ENCODE measurements at places on chromosomes 3 and 15.
A peak's percentile ranks its signal among the peaks of the same experiment; 100 is the strongest.

DNA sequence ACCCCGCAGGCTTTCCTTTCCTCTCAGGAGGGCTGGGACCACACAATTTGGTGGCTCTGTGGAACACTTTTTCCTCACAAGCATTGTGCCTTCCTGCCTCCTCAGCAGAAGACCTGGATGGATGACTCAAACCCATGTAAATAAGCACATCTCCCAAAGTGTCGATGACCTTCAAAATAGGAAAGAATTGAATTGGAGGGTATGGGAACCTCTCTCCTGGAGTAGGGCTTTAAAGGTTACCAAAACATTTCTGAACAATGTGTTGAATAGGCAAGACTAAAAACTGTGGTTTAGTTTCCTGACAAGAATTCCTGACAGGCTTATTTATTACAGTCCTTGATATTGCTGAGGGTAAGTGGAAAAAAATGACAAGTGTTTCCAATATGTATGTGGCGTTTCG lies 118.2 kb downstream of the ALDH1A2 start:
- no peak for DNase-seq

- DNase-seq: no peak
These were observed 59.1 kb upstream of the SPRED1 start for GRCh38 chr15:38193496-38193895.

DNA sequence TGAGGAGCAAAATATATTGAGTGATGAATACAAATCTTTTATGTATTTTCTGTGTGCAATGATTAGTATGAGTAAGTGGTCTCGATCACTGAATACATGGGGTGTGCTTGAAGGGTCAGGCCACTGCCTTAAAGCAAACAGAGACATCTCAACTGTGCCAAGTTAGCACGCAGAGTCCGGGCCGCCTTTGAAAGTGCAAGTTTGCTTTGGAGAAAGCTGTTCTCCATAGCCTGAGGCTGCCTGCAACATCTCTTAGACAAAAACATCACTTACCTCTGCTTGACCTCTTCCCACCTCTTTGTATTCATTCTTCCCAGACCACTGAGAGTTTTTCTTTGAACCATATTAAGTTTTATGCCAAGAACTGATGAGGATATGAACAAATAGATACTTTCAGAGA lies 267.0 kb downstream of the ZBTB20 start:
- DNase-seq: no peak

DNA sequence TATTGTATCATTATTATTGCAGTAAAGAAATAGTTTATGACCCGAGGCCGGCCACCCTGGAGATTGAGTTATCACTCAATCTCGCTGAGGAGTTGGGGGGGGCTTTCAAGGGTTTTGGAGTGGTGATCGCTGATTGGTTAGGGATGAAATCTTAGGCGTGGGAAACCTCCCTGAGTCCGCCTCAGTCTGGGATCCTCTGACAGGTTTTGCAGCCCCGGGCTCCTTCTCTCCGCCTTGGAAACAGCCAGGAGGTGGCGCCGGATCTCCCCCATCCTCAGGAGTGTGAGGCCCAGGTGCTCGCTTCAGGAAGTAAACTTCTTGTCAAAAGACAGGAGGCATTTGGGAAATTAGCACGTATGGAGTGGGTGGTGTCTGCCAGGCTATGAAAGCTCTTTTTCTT lies 41.1 kb upstream of the SEC61A1 start:
- no peak for DNase-seq

DNA sequence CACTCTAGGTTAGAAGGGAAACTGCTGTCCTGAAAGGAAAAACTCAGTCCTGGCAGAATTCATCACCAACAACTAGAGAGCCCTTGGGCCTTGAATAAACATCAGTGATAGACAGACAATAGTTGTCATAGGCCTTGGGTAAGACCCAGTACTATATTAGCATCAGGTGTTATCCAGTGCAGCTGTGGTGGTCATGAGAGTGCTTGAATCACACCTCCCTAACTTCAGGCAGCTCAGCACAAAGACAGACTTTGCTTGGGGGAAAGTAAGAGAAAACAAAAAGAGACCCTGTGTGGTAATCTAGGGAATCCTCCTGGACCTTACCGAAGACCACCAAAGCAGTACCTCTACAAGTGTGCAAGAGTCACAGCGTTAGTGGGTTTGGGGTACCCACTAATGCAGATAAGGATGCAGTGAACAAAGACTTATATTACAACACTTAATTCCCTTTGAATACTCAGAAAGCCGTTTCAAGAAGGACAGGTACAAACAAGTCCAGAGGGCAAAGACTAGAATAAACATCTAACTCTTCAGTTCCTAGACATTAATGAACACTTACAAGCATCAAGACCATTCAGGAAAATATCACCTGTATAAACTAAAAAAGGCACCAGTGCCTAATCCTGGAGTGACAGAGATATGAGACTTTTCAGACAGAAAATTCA lies 332.3 kb upstream of the EPHA3 start:
- DNase-seq: no peak

GRCh38 chr3:162978136-162978535 lies 1481.5 kb downstream of the OTOL1 start:
- DNase-seq: no peak

- DNase-seq: no peak
These were observed 14.4 kb downstream of the SNAPC5 start for GRCh38 chr15:66483131-66483566.

- DNase-seq: no peak
These were observed 94.5 kb downstream of the SEC22A start for GRCh38 chr3:123296261-123296660.

- DNase-seq: no peak
These were observed 115.6 kb downstream of the CHDH start for GRCh38 chr3:53730576-53730975.

- DNase-seq: no peak
These were observed 28.5 kb downstream of the TBC1D23 start for GRCh38 chr3:100289339-100289738.

GRCh38 chr3:134480546-134480945 lies 5.2 kb downstream of the ANAPC13 start:
- DNase-seq: no peak

- DNase-seq: peak; percentile 79
These were observed 3.9 kb upstream of the DNASE1L3 start for GRCh38 chr3:58214484-58215316.

DNA sequence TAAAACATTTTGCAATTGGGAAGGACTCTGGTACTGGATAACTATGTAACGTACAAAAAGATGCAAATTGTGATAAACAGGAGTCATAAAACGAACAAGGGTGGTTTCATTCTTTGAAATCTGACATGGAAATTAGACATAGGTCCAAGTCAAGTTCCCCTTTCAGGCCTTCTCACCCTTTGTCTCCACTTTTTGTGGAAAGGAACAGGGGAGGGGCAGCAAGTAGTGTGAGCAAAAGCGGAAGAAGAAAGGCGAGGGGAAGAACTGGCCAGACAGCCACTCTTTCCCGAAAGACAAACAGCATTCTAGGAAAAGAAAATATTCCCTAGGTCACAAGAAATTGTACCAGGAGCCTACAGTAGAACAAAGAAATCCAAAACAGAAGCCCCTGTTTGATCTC lies 52.6 kb downstream of the MCF2L2 start:
- no peak for DNase-seq

DNA sequence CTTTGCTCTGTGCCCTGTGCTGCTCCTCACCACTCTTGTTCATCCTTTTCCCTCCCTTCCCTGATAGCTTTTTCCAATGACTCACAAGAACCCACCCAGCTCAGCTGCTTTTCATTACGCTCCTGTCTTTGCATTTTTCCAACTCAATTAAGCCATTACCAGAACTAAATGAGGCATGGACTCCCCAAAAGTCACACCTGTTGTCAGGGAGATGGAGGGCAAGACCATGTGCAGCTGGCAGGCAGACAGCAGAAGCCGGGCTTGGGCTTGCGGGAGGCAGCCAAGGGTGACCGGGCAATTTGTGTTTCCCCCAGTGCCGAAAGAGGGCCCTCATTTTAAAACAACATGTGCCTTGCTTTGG lies 64.3 kb downstream of the CASR start:
- peak; percentile 60 for DNase-seq

DNA sequence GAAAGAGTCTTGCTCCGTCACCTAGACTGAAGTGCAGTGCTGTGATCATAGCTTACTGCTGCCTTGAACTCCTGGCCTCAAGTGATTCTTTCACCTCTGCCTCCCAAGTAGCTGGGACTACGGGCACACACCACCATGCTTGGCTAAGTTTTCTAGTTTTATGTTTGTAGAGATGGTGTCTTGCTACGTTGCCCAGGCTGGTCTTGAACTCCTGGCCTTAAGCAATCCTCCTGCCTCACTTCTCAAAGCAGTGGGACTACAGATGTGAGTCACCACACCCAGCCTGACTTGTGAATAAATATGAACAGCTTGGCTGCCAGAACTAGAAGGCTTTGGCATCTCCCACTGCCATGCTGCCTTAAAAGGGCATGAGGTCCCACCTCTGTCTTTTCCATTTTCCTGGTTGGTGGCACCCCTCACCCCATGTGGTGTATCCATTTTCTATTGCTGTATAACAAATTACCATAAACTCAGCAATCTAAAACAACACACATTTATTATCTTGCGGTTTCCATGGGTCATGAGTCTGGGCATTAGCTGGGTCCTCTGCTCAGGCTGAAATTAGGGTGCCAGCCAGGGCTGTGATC lies 44.3 kb downstream of the PTPRG start:
- no peak for DNase-seq

- no peak for DNase-seq
These were observed 112.2 kb upstream of the ABHD17C start for GRCh38 chr15:80582816-80583423.

DNA sequence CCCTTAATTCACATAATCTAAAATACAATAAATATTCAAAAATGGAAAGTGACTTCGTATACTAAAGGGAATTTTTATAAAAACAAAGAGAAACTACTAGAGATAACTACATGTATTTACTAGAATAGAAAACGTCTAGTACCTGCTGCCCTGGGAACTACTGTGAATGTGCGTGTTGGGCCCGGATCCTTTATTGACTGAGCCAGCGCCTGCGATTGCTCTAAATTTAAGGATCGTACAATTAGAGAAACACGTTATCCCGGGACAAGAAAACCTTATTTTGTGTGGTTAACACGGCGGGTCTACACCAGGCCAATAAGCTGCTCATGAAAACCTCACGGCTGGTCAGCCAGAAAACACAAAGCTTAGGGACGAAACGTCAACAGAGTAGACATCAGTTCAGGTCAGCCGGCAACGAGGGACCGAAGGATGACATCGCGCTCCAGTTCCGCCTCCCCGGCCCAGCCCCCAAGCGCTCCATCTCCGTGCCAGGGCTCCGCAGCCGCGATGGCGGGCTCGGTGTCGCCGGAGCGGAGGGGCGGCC lies 555 bp downstream of the TM2D3 start:
- DNase-seq: no peak

DNA sequence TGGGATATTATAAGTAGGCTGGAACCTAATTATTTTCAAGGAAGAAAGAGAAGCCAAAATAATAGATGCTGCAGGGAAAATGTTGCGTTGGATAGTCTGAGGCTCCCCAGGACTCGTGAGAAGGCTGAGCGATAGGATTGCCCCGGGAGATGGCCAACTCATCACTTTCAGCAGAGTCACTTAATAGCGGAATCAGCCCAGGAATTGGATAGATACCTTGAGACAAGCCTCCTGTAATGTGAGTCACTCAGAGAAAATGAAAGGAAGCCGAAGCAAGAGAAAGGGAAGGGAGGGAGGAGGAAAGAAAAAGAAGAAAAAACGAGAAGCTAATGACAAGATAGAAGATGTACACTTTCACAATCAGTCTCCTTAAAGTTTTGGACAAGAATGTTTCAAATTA lies 94.3 kb downstream of the SQOR start:
- DNase-seq: no peak

DNA sequence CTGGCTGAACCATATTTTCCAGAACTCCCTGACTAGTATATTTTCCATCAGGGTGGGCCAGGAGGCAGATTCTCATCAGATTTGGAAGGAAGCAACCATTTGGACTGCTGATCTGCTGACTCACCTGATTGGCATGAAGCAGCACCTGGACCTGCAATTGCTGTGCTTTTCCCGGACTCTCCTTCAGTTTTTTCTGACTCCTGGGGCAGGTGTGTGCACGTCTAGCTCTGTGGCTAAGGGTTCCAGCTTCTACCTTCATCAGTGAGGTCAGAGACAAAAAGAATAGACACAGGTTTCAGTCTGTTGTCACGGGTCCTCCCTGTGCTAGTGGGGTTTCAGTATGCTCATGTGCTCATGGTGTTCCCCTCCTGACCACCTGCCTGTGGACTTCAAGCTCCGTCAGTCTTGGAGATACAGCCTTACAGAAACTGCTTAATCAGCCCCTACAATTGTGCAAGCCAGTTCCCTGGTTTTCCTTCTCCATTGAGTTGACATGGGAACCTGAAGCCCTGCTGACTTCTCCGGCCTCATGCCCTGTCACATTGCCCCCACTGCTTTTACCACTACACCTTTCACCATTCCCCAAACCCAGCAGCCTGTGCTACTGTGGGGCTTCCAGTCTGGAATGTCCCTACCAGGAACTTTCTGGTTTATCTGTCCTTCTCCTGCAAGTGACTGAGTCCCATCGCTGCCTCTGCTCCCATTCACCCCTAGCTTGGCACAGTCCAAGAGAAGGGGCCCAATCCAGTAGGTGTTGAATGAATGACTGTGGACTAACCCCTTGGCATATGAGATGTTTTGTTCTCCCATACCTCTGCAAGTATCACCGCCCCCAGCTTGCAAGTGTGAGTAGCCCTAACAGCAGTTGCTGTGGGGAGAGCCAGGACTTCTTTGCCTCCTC lies 31.7 kb downstream of the HMCES start:
- DNase-seq: no peak

GRCh38 chr3:190502946-190503345 lies 10.9 kb upstream of the IL1RAP start:
- no peak for DNase-seq

- no peak for DNase-seq
These were observed 5.9 kb upstream of the RBPMS2 start for GRCh38 chr15:64781299-64781698.

DNA sequence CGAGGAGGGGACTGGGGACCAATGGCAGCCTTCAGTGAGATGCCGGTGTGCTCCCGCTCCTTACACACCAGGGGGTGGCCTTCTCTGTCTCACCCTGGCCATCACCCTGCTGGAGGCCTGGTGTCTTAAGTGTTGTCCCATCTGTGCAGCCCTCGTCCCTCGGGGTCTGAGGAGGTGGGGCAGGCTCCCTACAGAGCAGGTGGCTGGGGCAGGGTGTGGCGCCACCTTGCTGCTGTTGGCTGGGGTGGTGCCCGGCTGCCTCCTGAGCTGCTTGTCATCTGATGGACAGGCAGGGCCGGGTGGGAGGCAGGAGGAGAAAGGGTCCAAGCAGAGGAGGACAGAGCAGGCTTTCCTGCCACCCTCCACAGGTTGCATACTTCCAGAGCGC lies 25.9 kb downstream of the PTPN23 start:
- no peak for DNase-seq

GRCh38 chr3:59483191-59483590 lies 433.4 kb upstream of the CFAP20DC start:
- DNase-seq: no peak

- DNase-seq: peak; percentile 50
These were observed 94.5 kb upstream of the ADAMTSL3 start for GRCh38 chr15:83559310-83559966.

GRCh38 chr3:145244327-145244726 lies 916.7 kb downstream of the PLOD2 start:
- DNase-seq: no peak

Data from germinal center (tissue), 1 donor.